Substantia nigra (tissue), 51 donors: ENCODE measurements at places on chromosomes 3 and 15.

GRCh38 chr3:189013224-189013888, 158.4 kb upstream of the TPRG1 start:
- no peak for DNase-seq

- DNase-seq = no peak
These were observed 718.2 kb upstream of the GRM7 start for GRCh38 chr3:6142707-6143106.

DNA sequence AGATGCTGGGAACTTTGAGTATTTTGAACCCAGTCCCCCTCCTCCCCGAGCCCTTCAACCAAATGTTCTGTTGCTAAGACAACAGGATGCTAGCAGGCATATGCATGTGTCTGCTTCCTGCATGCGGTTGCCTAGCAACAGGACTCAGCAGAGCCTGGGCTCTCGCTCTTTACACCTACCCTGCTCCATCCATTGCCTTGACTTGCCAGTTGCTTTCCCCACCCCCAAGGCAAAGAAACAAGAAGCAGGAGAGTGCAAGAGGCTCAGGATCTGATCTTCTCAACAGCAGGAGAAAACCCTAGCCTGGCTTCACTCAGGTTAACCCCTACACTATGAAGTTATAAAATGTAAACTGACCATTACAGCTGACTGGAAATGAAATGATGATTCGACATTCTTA, 393.0 kb downstream of the IGSF11 start:
- DNase-seq = peak; percentile 3

DNA sequence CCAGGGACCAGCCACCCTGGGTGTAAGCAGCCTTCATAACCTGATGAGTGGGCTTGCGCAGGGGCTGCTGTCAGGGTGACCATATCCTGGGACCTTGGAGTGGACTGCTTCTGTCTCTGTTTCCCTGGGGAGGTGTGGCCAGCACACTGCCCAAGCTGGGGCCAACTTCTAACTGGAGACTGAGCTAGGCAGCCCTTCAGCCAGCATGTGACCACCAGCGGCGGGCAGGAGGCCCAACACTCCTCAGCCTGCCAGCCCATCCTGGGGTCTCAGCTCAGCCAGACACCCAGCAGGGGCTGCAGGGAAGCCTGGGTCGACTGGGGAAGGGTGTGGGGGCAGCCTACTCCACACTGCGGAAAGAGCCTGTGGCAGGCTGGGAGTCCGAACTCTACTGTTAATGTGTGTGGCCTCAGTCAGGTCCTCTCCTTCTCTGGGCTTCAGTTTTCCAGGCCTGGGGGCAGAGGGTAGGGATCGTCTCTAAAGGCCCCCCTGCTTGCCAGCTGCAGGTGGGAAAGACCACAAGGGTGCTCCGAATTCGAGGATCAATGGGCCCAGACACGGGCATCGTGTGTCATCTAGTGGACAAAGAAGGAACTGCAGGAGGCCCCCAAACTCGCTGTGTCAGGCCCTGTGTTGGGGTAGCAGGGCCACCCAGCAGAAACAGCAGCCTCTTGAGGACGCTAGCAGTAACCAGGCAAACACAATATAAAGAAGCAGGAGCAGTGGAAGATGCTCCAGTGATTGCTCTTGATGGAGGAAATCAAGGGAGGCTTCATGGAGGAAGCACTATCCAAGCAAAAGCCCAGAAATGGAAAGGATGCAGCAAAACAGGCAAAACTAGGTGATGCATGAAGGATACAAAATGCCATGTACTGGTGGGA, 2.0 kb upstream of the SEMA3G start:
- DNase-seq = no peak

- DNase-seq = no peak
These were observed 51.4 kb downstream of the ASTE1 start for GRCh38 chr3:130975251-130975650.

DNA sequence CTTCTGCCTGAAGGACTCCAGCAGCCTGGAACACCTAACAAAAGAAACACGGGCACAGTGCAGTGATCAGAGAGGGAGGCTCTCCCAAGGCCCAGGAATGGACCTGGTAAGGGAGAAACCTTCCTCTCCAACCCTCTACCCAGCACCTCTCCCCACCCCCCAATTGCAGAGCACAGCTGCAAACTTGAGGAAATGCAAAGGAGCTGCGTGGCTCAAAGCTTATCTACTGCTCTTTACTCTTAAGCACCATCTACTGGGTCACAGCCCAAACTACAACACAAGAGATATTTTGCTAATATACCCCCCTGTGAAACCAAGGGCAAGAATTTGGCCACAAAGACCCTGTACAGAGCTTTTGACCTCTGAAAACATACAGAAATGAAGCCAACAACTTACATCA, 328.3 kb downstream of the OXSM start:
- DNase-seq = no peak
